ENCODE measurements at places on chromosomes 7 and 10.
A peak's percentile ranks its signal among the peaks of the same experiment; 100 is the strongest.

GRCh38 chr7:95628831-95629439, 32.6 kb upstream of the PDK4 start:
- DNase-seq, result no peak

DNA sequence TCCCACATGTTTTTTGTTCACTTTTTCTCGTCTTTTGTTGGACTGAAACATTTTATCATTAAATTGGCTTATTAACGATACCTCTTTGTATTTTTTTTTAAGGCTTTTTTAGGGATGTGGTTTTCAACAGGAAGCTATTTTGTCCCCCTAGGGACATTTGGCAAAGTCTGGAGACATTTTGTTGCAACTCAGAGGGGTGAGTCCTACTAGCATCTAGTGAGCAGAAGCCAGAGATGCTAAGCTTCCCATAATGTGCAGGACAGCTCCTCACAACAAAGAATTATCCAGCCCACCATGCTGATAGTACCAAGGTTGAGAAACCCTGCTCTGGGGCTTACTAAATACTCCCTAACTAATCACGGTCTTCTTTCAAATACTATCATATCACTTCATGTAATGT, 63.2 kb downstream of the ATE1 start:
- no peak for DNase-seq

- DNase-seq, result no peak
These were observed 698.3 kb downstream of the PARD3 start for GRCh38 chr10:34116681-34117271.

GRCh38 chr10:43124094-43124521, 14.1 kb upstream of the CSGALNACT2 start:
- no peak for DNase-seq

DNA sequence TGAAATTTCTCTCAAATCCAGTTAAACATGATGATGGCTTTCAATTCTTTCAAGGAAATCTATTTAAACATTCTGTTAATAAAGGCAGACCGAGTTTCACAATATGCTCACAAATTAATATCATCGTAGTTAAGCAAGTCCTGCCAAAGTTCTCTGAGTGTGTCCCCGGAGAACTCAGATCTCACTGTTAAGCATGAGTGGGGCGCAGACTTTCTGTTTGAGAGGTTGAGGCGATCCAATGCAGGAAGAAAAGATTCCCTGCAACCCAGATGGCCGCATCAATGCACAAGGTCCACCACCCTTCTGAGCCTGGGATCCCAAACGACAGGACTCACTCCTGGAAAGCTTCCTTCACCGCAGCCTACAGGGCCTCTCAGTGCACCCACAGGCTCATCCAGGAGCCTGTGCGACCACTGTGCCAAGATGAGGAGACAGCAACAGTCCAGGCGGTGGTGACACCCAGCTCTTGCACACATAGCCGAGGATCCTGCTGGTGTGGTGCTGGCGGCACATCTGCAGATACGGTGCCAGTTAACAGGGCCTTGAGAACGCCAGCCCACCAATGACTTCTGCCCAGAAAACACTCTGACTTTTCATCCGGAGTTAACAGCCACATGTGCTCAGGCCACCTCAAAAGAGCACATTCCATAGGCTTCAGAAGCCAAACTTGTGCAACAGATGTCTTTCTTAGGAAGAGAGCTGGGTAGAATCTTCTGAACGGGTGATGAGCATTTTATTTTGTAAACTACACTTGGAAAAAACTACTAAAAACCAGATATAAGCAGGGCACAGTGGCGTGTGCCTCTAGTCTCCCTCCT, 102.1 kb downstream of the ZRANB1 start:
- DNase-seq, result no peak

DNA sequence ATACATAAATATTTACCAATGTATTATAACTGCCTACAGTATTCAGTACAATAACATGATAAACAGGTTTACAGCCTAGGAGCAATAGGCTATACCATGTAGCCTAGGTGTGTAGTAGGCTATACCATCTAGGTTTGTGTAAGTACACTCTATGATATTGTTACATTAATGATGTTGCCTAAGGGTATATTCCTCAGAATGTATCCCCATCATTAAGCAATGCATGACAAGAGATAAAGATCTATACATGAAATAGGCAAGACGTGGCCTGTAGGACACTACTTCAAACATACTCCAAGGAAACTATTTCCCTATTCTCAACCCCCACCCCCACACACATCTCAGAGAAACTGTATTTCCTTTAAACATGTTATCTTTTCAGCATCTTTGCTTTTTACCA, 15.3 kb upstream of the ADAM22 start:
- DNase-seq, result no peak

DNA sequence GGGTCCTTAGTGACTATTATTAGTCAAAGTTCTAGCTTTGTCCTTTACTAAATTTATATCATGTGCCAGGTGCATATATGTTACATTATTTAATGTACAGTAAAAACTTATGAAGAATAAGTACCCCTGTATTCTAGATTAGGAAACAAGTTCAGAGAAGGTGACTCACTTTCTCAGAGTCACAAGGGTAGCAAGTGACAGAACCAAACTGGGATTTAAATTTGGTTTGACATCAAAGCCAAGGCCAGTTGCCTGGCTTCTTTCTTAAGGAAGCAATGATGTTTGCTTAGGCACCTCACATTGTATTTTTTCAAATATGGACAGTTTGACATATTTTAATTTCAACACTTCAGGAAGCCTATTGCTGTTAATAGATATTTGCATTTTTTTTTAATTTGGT, 2.5 kb downstream of the LSM8 start:
- peak; percentile 33 for DNase-seq

- no peak for DNase-seq
These were observed 906.7 kb upstream of the AUTS2 start for GRCh38 chr7:68691261-68692216.

DNA sequence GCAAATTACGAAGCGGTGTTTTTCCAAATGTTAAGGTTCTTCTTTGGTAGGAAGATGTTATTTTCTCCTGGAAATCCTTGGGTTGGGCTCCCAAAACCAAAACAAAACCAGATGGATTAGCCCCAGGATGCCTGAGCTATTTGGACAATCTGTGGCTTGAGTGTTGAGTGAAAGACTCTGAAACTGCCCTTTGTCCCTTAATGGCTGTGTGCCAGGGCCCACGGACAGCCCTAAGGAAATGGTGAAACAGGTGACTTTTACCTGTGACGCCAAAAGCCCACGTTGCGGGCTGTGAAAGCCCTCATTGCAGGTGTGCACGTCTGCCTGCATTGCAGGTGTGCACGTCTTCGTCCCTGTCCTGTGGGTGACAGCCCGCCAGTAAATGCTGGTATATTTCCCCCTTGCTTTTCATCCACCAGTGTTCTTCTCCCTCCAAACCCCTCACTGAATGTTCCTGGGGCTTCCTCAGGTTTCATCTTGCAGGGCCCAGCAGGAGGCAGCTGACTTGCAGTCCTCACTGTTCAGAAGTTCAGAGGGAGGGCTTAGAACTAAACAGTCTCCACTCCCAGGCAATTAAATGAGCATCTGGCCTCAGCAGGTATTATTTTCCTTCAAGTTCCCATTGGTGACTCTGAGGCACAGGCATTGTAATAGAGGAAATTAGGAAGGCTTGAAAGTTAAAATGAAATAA, 10.7 kb downstream of the PFKP start:
- DNase-seq, result no peak

- no peak for DNase-seq
These were observed 116.3 kb downstream of the PAXIP1 start for GRCh38 chr7:154886591-154886990.

DNA sequence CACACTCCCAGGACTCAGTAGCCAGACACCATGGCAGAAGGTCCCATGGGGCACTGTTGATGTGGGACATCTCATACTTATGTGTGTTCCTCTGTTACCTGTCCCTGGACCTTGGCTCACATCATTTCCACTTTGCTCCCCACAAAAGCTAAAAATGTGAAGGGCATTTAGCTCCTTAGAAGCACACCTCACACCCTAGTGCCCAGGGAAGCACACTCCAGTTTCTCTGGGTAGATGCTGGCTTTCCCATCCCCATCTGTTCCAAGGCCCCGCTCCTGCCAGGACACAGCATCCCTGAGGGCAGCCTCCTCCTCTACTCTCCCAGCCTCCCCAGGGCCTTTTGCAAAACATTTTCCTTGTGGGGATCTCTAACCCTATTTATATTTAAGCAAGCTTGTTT, 572.4 kb upstream of the MGMT start:
- no peak for DNase-seq

DNA sequence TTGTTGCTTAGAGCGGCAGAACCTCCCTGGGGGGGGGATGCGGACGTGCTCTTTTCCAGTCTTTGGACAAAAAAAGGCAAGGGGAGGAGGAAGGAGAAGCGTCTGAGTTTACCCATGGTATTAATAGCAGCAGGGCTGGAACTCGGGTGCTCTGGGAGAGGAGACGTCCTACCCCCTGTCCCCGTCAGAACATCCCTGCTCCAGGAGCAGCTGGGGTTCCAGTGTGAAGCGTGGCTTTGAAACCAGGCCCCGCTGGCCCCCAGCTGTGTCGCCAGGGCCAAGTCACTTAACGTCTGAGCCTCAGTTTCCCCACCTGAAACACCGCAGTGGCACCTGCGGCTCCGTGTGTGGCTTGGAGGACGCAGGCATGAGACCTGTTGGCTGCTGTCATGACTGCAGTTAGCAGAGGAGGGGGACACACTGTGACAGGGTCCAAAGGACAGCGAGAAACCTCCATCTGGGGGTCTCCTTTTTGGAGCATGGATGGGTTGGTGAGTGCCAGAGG, 1.4 kb downstream of the AMZ1 start:
- DNase-seq, result no peak

DNA sequence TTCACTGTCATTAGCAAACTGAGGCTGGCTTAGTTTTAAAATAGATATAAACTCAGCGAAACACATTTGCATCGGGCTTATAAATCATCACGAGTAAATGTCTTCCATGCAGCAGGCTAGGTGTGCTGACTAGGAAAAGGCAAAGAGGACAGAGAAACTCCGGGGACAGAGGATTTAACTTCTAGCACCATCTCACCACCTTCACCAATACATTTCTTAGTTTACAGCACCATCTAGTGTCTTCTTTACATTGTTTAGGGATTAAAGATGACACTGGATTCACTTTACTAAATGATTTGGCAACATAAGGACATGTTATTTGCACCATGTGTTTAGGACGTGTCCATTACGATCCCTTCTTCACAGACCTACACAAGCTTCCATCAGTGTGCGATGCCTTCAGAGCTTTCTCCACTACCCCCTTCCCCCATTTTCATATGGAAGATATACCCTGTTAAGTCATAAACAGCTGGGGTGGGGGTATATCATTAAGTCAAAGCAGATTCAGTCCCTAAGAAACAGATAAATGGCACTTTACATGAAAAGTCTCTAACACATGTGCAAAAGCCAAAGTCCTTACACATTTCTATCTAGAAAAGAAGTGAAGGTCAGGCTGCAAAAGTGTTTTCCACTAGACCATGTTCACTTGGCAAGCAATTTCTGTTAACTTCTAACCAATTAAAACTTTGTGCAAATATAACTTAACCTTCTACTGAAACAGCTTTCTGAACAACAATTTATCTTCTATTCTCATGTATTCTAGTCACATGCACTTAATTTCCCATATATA, 103.3 kb downstream of the GRB10 start:
- DNase-seq, result peak; percentile 62

DNA sequence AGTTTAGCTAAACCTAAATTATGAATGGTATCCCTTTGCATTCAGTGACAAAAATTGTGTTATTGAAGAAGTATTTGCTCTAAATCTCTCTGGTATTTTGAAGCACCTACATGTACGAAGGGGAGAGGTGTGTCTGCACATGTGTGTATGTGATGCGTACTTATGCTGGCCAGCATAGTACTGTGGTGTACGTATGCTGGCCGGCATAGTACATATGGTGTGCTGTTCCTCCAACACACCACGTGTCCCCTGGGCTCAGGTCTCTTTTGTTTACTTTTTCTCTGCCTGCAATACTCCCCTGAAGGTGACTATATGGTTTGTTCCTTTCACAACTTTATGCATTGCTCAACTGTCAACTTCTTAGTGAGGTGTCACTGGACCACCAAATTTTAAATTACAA, 360.3 kb downstream of the CRPPA start:
- no peak for DNase-seq

DNA sequence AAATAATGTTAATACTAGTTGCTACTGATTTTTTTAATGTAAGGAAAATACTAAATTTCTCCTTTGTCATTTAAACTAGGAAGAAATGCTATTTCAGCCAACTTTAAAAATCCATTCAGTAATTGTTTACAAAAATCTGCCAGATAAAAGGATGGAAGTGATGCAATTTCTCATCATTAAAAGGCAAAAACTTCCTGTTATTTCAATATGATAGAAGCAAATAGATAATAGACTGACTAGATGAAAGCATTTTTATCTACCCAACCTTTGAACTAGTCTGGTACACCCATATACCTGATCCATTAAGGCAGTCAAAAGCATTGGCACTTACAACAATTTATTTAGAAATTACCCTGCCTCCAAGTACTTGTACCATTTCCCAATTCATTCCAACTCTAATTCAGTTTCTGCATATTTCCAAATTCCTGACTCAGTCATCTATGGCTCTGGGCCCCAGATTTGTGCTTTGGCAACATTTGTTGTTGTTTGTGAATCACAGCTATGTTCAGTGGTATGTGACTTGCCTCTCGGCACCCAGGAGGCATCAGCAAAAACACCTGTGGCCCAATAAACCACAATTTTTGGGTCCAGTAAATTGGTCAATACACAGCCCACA, 482.6 kb upstream of the SEMA3A start:
- no peak for DNase-seq

DNA sequence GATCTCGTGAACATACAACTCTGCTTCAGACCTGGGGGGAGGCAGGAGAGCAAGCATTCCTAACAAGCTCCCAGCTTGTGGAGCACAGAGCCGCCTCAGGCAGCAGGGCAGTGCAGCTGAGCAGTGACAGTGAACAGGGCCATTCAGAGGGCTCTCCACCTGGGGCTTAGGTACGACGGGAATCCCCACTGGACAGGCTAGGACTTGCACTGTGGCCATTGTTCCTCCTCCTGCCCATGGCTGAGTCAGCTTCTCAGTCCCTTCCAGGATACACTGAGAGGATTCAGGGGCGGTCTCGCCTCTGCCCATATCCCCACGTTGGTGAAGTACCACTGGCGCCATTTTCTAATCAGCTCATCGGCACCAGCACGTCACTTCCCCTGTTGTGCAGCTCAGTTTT, 71.1 kb downstream of the FIGNL1 start:
- no peak for DNase-seq

GRCh38 chr10:86665218-86665607, 3.1 kb upstream of the LDB3 start:
- no peak for DNase-seq

- DNase-seq, result peak; percentile 11
These were observed 128.4 kb upstream of the BTBD16 start for GRCh38 chr10:122142641-122143237.

DNA sequence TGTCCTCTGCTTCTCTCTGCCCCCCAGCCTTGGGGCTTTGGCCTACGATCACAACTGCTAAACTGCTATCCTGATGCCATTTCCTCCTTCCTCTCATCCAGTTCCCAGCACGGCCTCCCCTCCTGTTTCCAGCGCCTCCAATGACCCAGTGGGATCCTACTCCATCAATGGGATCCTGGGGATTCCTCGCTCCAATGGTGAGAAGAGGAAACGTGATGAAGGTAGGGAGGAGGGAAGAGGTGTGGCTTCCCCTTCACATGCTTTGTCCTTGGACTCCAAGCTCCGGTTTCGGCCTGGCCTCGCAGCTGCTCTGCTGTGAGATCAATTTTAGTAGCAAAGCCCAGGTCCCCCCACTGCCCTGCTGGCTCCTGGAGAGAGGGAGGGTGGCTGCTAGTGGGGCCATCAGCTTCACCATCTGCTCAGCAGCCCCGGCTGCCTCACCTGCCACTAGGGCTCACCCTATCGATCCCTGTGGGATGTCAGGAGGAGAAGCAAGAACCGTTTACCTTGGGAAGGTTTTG, 35.8 kb downstream of the PAX2 start:
- no peak for DNase-seq

GRCh38 chr10:10475812-10476211, 541.9 kb upstream of the CELF2 start:
- DNase-seq, result no peak
